ENCODE measurements at places on chromosomes 1 and 21.

DNA sequence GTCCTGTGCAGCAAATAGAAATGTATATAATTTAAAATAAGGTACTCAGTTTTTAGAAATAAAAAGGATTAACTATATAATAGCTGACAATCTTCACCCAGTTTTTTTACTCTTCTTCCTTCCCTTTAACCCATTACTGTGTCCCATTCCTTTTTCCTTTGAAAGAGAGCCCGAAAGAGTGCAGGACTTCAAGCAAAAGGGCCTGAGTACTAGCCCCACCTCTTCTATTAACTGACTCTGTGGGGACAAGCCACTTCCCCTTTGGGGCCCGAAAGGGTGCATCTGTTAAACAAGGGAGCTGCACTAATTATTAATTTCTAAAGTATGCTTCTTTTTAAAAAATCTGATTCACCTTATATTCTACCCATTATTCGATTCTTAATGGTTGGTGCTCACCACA is 3.3 kb downstream of the USP24 start:
- DNase-seq: no peak

GRCh38 chr1:186550832-186551231 is 89.9 kb upstream of the PDC start:
- no peak for DNase-seq

GRCh38 chr1:79325705-79326104 is 319.2 kb upstream of the ADGRL4 start:
- DNase-seq: no peak

DNA sequence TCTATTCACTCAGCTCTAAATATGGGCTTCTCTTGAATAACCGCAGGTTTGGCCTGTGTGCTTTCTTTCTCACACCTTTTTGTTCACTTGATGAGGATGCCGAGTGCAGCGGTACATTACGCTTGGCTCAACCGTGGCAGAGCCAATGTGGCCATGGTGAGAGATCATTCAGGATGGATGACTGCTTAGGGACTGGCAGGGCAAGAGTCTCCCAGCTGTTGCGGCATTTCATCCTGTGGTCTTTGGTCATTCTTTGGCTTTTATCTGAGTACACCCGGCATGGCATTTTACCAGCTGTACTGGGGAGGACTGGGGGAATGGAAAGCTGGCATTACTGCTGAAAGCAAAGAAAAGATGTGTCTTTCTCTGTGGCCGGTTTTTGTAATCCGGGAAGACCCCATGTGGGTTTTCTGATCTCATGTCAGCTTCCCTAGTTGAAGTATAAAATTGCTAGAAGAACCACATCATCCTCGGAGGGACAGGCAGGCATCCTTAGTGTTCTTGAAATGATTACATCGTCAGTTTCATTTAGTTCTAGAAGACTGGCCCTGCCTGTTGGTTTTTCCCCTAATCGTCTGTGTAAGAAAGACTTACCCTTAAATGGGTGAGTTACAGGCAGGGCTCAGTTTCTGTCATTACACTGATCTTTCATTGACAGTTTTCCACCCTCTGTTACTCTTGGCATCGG is 15.1 kb downstream of the PCP4 start:
- DNase-seq: no peak
